ENCODE measurements at places on chromosomes 5 and 9. TPM values are rescaled to one million over a fixed set of nuclear protein-coding genes. Genes with fewer than 3 reads are reported as not detected.
A peak's percentile ranks its signal among the peaks of the same experiment; 100 is the strongest.

DNA sequence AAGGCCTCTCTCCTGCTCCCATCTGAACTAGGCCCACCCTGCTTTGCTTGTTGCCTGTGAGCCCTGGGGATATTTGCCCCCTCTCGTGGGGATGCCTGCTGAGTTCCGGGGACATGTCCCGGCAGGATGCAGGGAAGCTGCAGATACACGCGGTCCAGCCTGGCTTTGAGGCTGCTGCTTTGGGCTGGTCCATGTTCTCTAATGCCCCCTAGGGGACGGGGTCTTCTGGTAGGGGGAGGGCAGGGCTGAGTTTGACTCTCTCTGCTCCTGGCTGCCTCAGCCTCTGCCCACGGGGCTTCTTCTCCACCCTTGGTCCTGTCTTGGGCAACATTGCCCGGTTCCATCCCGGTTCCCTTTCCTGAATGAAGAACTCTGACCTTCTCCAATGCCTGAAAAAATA, 84.9 kb upstream of the ASS1 start:
- no peaks in the 10 kb centered on the region for H3K36me3 ChIP-seq
- peaks cover 3% of the 10 kb centered on the region for H3K4me1 ChIP-seq

DNA sequence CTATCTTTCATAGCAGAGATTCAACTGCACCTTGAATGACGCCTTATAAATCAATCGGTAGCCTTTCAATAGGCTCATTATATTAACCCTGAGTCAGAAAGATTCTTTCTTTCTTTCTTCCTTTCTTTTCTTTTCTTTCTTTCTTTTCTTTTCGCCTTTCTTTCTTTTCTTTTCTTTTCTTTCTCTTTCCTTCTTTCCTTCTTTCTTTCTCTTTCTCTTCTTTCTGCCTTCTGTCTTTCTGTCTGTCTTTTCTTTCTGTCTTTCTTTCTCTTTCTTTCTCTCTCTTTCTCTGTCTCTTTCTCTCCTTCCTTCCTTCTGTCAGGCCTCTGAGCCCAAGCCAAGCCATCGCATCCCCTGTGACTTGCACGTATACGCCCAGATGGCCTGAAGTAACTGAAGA, 86.0 kb upstream of the CLINT1 start:
- H3K27me3 ChIP-seq, result no peaks in the 10 kb centered on the region
- no peak overlapping the region for H3K4me3 ChIP-seq
- no peak for DNase-seq
- peaks cover 25% of the 10 kb centered on the region for H3K4me1 ChIP-seq
- no peaks in the 10 kb centered on the region for H3K36me3 ChIP-seq

- H3K27ac ChIP-seq, result no peak overlapping the region
- no peak for DNase-seq
- no peaks in the 10 kb centered on the region for H3K36me3 ChIP-seq
- H3K4me3 ChIP-seq, result no peak overlapping the region
Measured at GRCh38 chr5:9094582-9094981, 451.3 kb downstream of the SEMA5A start.

DNA sequence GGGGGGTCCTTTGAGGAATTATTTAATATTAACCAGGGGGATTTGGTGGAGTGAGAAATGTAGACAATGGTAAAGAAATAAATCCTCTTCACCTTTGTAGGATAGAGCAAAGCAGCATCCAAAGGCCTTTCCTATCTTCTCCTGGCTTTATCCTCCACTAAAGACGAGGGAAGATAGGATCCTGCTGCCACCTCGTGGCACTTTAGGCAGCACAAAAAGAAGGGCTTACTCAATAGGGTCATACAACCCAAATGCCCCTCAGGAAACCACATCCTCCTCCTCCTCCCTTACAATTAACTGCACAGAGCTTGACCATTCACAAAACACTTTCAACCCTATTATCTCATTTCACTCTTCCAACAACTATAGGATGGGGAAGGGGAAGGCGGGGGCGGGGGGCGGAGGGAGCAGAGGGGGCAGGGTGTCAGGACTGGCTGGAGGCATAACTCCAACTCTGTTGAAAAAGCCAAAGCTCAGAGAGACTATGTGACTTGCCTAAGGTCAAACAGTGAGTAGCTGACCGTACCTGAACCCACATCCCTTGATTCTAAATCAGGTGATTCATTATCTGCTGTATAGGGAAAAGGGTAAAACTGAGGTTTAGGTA, 45.4 kb upstream of the MYOT start:
- H3K27ac ChIP-seq, result no peak overlapping the region
- H3K4me3 ChIP-seq, result no peak overlapping the region
- H3K4me1 ChIP-seq, result no peaks in the 10 kb centered on the region
- DNase-seq, result no peak
- no peaks in the 10 kb centered on the region for H3K27me3 ChIP-seq
- no peaks in the 10 kb centered on the region for H3K36me3 ChIP-seq

DNA sequence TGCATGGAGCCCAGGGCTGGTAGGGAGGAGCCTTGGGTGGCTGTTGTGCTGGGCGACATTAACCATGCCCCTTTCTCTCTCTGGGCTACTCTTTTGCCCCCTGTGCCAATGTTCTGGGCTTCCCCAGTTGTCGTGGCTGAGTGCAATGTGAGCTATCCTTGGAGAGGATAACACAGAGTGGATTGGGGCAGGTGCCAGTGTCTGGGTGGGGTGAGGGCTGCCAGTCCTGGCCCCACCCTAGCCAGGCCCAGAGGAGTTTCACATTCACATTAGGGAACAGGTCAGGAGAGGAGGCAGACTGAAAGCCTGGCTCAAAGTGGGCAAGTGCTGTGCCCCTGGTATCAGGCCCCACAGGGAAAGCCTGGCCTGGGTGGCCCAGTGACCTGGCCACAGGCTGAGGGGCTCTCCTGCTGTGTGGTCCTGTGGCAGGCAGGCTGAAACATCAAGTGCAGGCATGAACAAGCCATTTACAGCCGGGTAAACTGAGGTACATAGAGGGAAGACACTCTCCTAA, 7.5 kb upstream of the NDST1 start:
- H3K27me3 ChIP-seq, result no peaks in the 10 kb centered on the region
- peak overlapping the region; percentile 98 for H3K27ac ChIP-seq
- H3K4me3 ChIP-seq, result no peak overlapping the region

DNA sequence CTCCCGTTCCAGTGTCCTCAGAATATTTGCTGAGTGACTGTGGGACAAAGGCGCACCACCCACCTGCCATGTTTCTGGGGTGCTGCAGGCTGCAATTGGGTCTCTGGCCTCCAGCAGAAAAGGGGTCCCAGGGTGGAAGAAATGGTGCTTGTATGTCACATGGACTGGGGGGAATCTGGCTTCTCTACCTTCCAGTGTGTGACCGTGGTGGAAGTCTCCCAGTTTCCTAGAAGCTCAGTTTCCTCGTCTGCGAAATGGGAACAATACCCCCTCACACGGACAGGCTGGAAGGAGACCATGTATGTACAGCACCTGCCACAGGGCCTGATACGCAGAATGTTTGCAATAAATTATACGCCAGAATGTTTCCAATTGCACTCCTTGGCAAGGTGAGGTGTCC, 23.8 kb downstream of the CPLX2 start:
- H3K27me3 ChIP-seq, result no peaks in the 10 kb centered on the region
- DNase-seq, result no peak
- H3K4me1 ChIP-seq, result no peaks in the 10 kb centered on the region
- no peaks in the 10 kb centered on the region for H3K36me3 ChIP-seq

- no peak overlapping the region for H3K4me3 ChIP-seq
- no peaks in the 10 kb centered on the region for H3K27me3 ChIP-seq
- no peak overlapping the region for H3K27ac ChIP-seq
- H3K4me1 ChIP-seq, result no peaks in the 10 kb centered on the region
Measured at GRCh38 chr9:83572524-83572923, 34.3 kb upstream of the FRMD3 start.

DNA sequence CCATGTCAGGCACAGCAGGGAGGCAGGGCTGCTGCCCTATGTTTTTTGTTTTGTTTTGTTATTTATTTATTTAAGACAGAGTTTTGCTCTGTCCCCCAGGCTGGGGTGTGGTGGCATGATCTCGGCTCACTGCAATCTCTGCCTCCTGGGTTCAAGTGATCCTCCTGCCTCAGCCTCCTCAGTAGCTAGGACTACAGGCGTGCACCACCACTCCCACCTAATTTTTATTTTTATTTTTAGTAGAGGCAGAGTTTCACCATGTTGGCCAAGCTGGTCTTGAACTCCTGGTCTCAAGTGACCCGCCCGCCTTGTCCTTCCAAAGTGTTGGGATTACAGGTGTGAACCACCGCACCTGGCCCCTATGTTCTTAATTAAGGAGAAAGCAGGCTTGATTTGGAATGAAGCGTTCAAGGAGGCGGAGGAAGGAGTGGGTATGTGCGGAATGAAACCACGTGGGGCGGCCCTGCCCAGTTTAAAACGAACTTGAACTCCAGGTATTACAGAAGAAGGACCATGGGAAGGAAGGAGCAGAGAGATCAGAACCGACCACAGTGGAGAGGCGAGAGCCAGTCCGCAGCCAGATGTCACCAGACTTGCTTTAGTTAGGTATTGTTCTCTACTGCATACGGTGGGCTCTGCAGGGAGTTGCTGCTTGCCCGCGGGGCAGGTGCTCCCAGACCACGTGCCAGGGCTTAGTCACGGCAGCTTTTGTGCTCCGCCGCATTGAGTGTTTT, 34.9 kb upstream of the EPB41L4B start:
- no peak overlapping the region for H3K27ac ChIP-seq
- H3K36me3 ChIP-seq, result no peaks in the 10 kb centered on the region
- no peak for DNase-seq
- no peaks in the 10 kb centered on the region for H3K4me1 ChIP-seq
- H3K4me3 ChIP-seq, result no peak overlapping the region
- H3K27me3 ChIP-seq, result peaks cover 37% of the 10 kb centered on the region

DNA sequence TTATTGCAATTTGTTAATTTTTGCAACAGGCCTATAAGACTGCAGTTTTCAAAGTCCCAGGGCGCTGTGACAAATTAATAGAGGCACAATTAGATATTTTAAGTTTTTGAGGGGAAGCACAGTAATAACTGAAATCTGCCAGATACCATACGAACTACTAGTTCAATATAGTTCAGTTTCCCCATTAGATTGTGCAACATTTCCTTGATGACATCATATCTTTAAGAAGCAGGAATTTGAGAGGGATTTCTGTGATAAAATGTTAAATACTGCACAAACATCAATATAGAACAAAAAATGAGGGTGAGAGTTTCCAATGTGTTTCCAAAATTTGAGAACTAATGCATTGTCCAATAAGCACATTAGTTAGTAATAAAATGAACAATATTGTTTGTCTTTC, 56.7 kb upstream of the GRIN3A start:
- DNase-seq, result no peak
- H3K4me1 ChIP-seq, result no peaks in the 10 kb centered on the region
- H3K4me3 ChIP-seq, result no peak overlapping the region
- H3K27ac ChIP-seq, result no peak overlapping the region
- no peaks in the 10 kb centered on the region for H3K36me3 ChIP-seq

GRCh38 chr5:5258564-5258963, 118.4 kb downstream of the ADAMTS16 start:
- no peaks in the 10 kb centered on the region for H3K4me1 ChIP-seq
- H3K27me3 ChIP-seq, result no peaks in the 10 kb centered on the region
- no peak overlapping the region for H3K4me3 ChIP-seq
- DNase-seq, result no peak
- no peaks in the 10 kb centered on the region for H3K36me3 ChIP-seq

- no peak overlapping the region for H3K27ac ChIP-seq
- H3K4me1 ChIP-seq, result no peaks in the 10 kb centered on the region
- H3K36me3 ChIP-seq, result no peaks in the 10 kb centered on the region
- H3K27me3 ChIP-seq, result no peaks in the 10 kb centered on the region
- DNase-seq, result no peak
- no peak overlapping the region for H3K4me3 ChIP-seq
Measured at GRCh38 chr5:10144040-10144439, 105.6 kb downstream of the ATPSCKMT start.

DNA sequence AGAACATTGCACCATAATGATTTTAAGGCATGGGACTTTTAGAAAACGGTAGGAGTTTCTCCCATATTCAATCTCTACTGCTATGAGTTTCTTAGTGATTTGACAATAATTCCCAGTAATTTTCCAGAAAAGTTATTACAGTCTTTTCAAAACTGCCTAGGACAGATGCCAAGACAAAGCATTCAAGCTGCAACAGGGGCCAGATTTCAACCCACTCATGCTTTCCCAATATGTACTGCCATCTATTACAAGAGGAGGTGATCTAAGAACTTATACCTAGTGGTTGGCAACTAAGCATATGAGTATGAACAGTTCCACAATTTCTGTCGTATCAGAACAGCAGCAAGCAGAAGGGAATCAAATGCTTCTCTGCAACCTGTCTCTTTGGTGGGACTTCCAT, 95.1 kb upstream of the TMED7 start:
- no peaks in the 10 kb centered on the region for H3K4me1 ChIP-seq
- H3K36me3 ChIP-seq, result no peaks in the 10 kb centered on the region
- H3K27me3 ChIP-seq, result no peaks in the 10 kb centered on the region
- no peak for DNase-seq
- no peak overlapping the region for H3K4me3 ChIP-seq

DNA sequence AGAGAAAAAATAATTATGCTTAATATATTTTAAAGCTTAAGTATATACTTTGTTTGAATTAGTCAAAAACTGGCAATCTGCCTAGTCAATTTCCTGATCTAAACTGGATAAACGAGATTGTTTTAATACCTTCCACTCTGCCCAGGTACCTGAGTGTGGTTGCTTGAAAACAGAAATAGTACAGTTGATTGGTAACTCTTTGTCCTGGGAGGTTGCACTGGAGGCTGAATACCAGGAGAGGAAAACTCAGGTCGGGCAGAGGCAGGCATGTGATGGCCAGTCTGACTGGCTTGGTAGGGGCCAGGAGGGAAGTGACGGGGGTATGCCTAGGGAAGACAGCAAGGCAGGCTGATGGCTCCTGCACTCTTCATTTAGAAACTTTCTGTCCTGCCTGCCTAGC, 80.2 kb downstream of the PIK3R1 start:
- no peak for DNase-seq
- H3K4me3 ChIP-seq, result no peak overlapping the region
- no peak overlapping the region for H3K27ac ChIP-seq

GRCh38 chr5:86118542-86118941, 499.2 kb upstream of the COX7C start:
- H3K4me3 ChIP-seq, result no peak overlapping the region
- no peaks in the 10 kb centered on the region for H3K36me3 ChIP-seq
- no peaks in the 10 kb centered on the region for H3K4me1 ChIP-seq
- DNase-seq, result no peak

GRCh38 chr9:137069508-137070091, 757 bp downstream of the SAPCD2 start:
- no peak for DNase-seq
- peak overlapping the region; percentile 58 for H3K4me3 ChIP-seq
- H3K36me3 ChIP-seq, result no peaks in the 10 kb centered on the region
- H3K27ac ChIP-seq, result no peak overlapping the region

- no peaks in the 10 kb centered on the region for H3K36me3 ChIP-seq
- DNase-seq, result no peak
- no peaks in the 10 kb centered on the region for H3K4me1 ChIP-seq
- no peak overlapping the region for H3K27ac ChIP-seq
Measured at GRCh38 chr9:15543047-15543813, 9.6 kb upstream of the CCDC171 start.

- no peak overlapping the region for H3K27ac ChIP-seq
- H3K4me1 ChIP-seq, result peaks cover 7% of the 10 kb centered on the region
- DNase-seq, result no peak
- no peaks in the 10 kb centered on the region for H3K27me3 ChIP-seq
Measured at GRCh38 chr9:37542895-37543294, 33.3 kb downstream of the FBXO10 start.

Gene GPR150
- not detected for total RNA-seq

Gene MEF2C
- total RNA-seq, result 3.5 TPM

Gene LCN2
- 773 TPM for total RNA-seq

Gene DMRT3
- total RNA-seq, result not detected

Gene MTMR12
- 17.2 TPM for total RNA-seq

Gene RNF183
- total RNA-seq, result 6.0 TPM

Gene SLC46A2
- 1.6 TPM for total RNA-seq

Gene TMEM215
- not detected for total RNA-seq

Gene SERF1A
- total RNA-seq, result 6.0 TPM

Gene GNAQ
- total RNA-seq, result 18.1 TPM

Gene BRIX1
- 37.6 TPM for total RNA-seq

Gene SPRY4
- 5.8 TPM for total RNA-seq

All from esophagus squamous epithelium (tissue), 5 donors.